ENCODE measurements at places on chromosomes 2 and 18. TPM values are rescaled to one million over a fixed set of nuclear protein-coding genes. Genes with fewer than 3 reads are reported as not detected.

DNA sequence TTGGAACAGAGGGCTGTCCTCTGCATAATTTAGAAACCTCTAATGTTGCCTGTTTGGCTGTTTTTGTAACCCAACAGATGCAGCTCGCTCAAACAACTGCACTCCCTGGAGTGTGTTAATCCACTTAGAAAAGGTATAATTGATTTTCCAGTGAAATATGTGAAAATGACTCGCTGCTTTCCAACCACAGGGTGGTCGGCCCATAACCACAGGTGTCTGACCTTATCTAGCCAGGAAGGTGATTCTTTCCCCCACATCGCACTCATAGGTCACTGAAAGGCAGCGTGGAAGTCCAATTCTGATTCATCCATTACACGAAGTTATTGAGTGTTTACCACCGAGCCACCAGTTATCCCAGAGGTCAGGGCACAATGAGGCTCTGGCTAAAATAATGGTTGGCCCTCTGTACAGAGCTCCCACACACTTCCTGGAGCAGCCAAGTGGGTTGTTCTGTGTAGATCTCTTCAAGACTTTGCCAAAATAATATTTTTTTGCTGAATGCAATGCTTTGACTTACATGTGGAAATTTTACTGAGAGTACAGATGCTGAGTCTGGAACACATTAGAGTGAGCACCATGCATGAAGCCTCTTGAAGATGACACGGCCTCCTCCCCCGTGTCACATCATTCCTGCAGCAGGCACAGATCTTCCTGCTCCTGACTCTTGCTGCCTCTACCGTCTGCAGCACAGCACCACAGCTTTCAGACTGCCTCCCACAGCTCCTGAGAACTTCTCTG, 396.2 kb downstream of the ZNF516 start:
- DNase-seq, result no peak

DNA sequence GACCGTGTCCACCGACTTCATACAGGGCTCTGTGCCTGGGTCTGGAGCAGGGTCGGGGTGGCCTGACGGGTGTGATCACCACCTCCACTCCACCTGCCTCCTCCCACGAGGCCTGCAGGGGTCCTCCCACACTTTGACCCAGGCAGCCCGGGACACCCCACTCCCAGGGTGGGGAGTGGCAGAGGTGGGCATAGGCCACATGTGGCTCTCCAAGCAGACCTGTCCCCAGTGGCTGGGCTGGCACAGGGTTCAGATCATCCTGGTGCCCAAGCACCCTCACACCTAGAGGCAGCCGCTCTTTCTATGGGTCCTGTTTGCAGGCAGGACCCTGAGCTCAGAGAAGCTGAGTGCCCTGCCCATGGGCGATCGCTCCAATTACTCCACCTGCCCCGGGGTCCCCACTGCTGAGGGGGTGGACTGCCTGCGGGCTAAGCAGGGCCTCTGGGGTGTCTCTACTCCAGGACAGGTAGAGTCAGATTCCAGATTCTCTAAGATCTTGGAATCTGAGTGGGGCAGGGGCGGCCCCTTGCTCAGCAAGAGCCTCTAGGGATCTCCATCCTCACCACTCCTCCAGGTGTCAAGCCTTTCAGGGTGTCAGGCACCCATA, 1.4 kb downstream of the NEURL3 start:
- no peak for DNase-seq

DNA sequence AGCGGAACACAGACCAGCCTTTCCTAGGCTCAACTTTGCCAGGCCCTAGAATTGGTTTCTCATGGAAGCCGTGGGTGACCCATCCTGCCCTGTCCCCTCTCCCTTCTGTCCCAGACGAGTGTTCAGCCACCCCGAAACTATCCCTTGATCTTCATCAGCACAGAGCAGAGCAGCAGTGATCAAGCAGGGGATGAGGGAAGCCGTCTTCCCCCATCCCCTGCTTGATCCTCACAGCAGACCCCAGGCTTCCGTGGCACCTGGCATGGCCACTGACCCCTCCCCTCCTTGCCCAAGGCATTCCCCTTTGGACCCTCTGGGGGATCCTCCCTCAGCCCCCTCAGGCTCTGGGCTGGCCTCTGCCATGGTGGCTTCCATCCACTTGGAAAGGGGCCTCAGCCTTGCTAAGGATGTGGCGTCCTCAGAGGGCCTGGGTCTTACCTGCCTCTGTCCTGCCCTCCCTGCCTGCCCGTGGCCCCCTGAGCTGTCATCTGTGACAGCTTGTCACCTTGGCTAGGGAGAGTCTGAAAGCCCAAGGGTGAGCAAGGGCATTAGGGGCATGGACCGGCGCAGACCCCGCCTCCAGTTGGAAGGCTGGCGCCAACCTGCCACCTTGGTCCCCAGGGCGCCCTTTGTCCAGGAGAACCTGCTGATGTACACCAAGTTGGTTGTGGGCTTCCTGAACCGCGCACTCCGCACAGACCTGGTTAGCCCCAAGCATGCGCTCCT, 10.4 kb upstream of the CCDC74A start:
- no peak for DNase-seq

DNA sequence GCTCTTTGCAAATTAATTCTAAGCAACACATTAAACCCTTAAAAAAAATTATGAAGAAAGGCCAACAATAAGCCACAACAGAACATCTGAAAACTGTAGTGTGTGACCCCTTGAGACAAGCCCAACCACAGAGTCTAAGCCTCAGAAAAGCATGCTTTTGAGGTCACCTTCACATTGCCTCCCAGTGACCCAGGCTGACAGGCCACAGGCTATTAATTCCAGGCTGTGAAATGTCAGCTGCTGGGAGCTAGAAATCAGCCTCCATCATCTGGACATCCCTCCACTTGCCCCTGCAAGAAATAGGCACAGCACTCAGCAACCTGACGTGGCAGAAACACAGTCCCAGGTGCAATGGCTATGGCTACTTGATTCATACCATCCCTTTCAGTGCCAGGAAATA, 179.4 kb upstream of the ZFP36L2 start:
- no peak for DNase-seq

DNA sequence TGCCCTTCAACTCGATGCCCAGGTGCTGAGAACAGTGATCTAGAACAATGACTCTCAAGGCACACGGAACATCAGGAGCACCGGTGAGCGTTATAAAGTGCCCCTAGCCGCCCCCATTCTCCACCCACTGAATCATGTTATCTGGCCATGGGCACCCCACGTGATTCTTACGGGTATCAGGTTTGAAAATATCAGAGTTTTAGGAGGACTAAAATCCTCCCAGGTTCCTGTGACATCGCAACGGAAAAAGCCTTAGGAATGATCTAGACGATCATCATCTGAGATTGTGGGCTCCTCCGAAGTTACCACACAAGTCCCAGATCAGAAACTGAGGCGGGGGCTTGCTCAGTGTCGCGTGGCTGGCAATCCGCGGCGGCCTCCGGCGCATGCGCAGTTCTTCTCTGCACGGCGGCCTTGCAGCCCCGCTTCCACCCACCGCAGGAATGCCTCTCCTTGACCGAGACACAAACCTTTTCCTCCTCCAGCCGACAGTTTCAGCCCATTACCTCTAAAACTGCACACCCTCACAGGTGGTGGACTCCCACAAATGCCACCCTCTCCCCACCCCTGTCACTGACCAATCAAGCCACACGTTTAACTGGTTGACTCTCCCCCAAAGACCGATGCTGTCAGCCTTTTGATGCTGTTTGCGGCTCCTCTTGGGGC, 5.8 kb upstream of the MRPL33 start:
- no peak for DNase-seq

DNA sequence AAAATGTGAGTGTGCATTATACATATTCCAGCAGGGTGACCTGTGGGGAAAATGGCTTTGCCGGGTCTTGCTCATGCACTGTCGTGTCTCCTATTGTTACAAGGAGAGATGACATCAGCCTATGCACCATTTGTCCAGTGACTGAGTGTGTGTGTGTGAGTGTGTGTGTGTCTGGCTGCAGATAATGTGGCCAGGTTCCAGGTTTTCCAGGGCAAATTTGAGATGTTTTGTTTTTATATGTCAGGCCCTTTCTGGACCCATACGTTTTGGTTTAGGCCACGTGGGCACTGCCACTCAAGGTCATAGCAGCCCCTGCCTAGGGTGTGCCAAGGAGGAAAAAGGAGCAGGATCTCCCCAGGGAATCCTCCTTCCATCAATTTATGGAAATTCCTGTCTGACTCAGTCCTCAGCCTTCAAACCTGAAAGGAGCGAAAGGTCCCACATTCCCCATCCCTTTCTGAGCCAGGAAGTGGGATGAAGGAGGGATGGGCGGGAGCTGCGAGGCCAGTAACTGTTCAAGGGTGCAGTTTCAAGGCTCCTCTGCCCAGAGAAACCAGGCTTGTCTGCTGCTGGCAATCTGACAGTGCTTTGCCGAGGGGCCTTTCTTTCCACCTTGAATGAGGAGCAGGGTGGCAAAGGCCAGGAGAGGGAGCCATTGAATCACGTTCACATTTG, 93.0 kb upstream of the SMAD2 start:
- DNase-seq, result peak; percentile 10

Gene PAX8
- 1.1 TPM for polyA plus RNA-seq

- peak; percentile 83 for DNase-seq
Measured at GRCh38 chr2:159030674-159031380, 62.4 kb downstream of the TANC1 start.

DNA sequence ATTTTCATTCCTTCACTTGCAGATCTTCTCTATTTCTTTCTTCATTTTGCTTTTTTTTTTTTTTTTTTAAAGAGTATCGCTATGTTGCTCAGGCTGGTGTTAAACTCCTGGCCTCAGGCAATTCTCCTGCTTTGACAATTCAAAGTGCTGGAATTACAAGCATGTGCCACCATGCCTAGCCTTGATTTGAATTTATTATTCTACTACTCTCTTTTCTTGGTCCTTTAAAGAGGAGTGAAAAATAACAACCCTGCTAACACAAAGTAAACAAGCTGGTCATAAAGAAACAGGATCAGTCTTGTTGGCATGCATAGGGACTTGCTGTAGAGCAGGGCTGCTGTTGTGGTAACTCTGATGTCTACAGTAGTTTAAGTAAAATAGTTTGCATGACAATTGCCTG, 1615.3 kb upstream of the ZEB2 start:
- no peak for DNase-seq

DNA sequence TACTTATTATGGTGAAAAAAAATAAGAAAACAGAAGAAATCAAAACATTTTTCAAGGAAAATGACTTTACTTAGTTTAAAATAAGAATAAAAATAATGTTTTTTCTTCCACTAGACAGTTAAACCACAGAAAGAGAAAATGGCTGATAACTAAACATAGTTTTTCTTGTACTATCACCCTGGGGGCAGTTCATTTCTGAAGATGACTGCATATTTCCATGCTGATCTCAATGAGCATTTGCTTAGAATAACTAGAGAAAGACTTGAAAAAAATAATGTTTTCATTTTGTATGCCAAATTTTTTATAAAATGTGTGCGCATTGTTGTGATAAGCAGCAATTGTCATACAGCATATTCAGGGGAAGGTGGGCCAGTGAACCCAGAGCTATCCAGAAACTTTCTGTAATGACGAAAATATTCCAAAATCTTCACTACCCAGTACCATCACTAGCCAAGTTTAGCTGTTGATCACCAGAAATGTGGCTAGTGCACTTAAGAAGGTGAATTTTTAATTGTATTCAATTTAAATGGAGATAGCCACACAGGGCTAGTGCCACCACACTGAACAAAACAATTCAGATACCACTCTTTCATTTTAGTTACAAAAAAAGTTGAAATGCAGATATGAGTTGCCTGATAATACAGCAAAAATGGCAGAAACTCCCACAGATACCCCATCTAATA, 513.4 kb upstream of the NETO1 start:
- DNase-seq, result peak; percentile 39

- DNase-seq, result no peak
Measured at GRCh38 chr18:44909191-44909719, 228.6 kb downstream of the SETBP1 start.

Gene SIX3
- not detected for polyA plus RNA-seq

GRCh38 chr2:176879426-176879995, 333.1 kb upstream of the HNRNPA3 start:
- DNase-seq, result no peak

Gene GALNT14
- polyA plus RNA-seq, result not detected

DNA sequence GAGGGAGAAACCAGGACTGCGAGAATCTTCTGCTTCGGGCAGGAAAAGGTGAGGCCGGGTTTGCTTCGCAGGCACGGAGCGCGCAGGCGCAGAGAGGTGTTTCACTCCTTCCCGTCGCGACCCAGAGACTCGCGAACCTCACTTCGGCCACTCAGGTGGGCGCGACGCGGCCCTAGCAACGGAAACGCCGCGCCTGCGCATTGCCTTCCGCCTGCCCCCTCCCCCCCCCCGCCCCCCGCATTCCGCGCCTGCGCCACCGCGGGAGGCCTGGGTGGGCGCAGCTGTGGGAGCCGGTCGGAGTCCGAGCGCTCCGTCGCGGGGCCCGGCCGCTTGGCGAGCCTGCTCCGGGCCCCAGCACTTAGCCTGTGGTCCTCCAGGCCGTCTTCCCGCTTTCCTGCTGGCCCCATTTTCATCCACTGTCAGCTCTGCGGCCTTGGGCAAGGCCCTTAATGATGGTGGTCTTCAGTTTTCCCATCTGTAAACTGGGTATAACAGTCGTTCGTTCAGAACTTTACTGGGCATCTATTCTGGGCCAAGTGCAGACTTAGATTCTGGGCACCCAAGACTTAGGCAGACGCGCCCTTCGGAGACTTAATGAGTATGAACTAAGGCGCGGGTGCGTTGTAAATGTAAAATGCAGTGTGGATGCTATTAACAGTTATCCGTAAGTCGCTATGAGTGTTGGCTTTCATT, 62.1 kb upstream of the ACKR3 start:
- no peak for DNase-seq

- peak; percentile 64 for DNase-seq
Measured at GRCh38 chr2:66813976-66814375, 379.1 kb downstream of the MEIS1 start.

Measured in IMR-90 (cell line).